Vagina (tissue), 2 donors: ENCODE measurements at places on chromosomes 3 and 15.

DNA sequence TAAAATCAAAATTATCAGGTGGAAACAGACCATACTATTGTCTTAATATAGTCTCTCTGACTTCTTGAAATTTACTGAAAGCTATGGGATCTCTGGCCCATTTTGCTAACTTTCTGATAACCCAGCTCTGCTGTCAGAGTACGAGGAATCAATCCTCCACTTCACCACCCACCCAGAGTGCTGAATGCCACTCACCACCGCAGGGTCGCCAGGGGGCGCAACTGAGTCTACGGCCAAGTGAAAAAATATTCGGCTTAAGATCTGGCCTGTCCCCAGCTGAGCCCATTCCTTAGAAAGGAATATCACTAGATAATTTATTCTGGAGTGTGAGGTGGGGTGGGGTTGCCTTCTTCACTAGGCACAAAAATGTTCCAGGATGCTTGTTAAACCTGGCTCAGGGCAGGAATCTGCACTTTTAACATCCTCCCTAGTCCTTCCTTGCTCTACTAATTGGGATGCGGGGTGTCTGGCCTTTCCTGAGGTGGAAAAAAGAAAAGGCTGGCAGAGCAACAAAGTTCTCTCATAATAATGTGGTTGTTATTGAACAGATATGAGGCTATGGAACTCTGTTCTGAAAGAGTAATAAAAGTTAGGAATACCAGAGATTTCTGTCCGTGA lies 520.6 kb downstream of the MFSD1 start:
- H3K27me3 ChIP-seq, result no peaks in the 10 kb centered on the region
- no peaks in the 10 kb centered on the region for H3K36me3 ChIP-seq
- H3K27ac ChIP-seq, result no peak overlapping the region
- no peaks in the 10 kb centered on the region for H3K4me1 ChIP-seq
- DNase-seq, result no peak

GRCh38 chr15:66592505-66593218 lies 26.9 kb upstream of the LCTL start:
- no peak overlapping the region for H3K4me3 ChIP-seq
- H3K36me3 ChIP-seq, result no peaks in the 10 kb centered on the region
- no peaks in the 10 kb centered on the region for H3K4me1 ChIP-seq
- no peaks in the 10 kb centered on the region for H3K27me3 ChIP-seq

GRCh38 chr15:78956937-78957336 lies 12.1 kb upstream of the CTSH start:
- H3K36me3 ChIP-seq, result no peaks in the 10 kb centered on the region
- DNase-seq, result no peak
- H3K27ac ChIP-seq, result no peak overlapping the region
- no peaks in the 10 kb centered on the region for H3K27me3 ChIP-seq
- no peak overlapping the region for H3K4me3 ChIP-seq

DNA sequence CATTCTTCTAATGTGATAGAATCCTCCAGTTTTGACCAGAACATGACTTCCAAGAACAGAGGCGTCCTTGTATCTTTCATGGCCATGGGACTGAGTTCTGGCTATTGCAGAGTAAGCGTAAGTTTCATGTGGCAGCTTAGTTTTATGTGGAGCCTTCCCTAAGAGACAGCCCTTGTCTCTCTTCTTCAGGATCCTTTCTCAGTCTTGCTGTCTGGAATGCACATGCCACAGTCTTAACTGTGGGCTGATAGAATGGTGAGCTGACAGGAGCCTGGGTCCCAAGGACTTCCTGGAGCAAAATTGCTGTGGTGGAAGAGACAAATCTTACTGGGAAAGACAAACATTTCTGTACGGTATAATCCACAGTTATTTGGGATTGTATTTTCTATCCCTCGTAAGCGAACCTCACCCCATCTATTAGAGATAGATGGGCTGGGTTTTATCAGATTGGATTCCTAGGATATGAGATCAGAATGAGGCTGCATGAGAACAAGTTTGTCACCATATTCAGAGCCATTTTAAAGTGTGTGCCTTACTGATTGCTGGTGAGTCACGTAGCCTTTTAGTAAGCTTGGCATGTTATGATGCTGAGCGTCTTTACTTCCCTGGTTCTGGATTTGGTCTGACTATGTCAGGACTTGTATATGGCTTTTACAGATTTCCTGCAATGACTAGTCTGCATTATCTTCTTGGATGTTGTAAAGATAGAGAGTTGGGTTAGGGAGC lies 32.8 kb downstream of the CDIN1 start:
- H3K4me1 ChIP-seq, result peaks cover 9% of the 10 kb centered on the region
- no peak overlapping the region for H3K4me3 ChIP-seq
- H3K27me3 ChIP-seq, result no peaks in the 10 kb centered on the region
- no peaks in the 10 kb centered on the region for H3K36me3 ChIP-seq
- H3K27ac ChIP-seq, result no peak overlapping the region
- DNase-seq, result no peak

DNA sequence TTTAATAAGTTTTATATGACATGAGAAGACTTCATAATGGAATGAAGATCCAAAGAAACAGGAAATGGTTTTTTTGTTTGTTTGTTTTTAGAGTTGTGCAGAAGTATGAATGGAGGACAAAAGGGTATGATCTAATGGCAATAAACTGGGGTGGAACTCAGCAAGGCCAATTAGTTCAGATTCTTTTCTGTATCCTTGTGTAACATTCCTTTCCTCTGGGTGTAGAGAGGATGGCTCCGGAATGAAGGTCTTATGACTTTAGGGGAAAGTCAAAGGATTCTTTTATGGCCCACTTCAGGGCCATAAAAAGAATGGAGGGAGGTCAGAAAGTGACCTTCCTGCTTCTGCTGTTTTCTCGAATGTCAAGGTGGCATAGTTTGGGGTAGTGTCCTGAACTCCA lies 152.6 kb downstream of the DPH6 start:
- no peak overlapping the region for H3K4me3 ChIP-seq
- H3K27me3 ChIP-seq, result no peaks in the 10 kb centered on the region
- no peak for DNase-seq
- no peaks in the 10 kb centered on the region for H3K36me3 ChIP-seq

GRCh38 chr3:138440596-138440995 lies 6.2 kb downstream of the ESYT3 start:
- no peak overlapping the region for H3K4me3 ChIP-seq
- no peak overlapping the region for H3K27ac ChIP-seq
- H3K4me1 ChIP-seq, result peaks cover 4% of the 10 kb centered on the region
- no peaks in the 10 kb centered on the region for H3K27me3 ChIP-seq
- no peaks in the 10 kb centered on the region for H3K36me3 ChIP-seq

DNA sequence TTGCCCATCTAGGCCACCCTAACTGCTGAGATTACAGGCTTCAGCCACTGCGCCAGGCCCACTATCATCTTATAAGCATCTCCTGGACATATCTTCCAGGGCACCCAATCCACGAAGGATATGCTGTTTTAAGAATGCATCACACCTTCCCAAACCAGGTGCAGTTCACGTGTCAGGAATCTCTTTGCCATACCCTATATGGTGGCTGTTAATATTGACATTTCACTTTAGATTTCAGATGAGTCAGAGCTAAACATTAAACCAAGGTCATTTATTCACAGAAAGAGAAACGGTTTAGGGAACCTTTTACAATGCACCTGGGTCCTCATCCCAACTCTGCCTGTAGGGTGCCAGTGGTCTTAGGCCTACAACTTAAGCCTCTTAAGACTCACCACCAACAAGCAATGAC lies 85.7 kb downstream of the TBL1XR1 start:
- H3K4me3 ChIP-seq, result no peak overlapping the region
- H3K27ac ChIP-seq, result no peak overlapping the region
- no peaks in the 10 kb centered on the region for H3K27me3 ChIP-seq
- H3K4me1 ChIP-seq, result peaks cover 38% of the 10 kb centered on the region

- peaks cover 13% of the 10 kb centered on the region for H3K4me1 ChIP-seq
- H3K36me3 ChIP-seq, result no peaks in the 10 kb centered on the region
- H3K27me3 ChIP-seq, result no peaks in the 10 kb centered on the region
- peak overlapping the region; percentile 39 for H3K27ac ChIP-seq
Observed at GRCh38 chr3:186772701-186773417, 10.5 kb upstream of the EIF4A2 start.

DNA sequence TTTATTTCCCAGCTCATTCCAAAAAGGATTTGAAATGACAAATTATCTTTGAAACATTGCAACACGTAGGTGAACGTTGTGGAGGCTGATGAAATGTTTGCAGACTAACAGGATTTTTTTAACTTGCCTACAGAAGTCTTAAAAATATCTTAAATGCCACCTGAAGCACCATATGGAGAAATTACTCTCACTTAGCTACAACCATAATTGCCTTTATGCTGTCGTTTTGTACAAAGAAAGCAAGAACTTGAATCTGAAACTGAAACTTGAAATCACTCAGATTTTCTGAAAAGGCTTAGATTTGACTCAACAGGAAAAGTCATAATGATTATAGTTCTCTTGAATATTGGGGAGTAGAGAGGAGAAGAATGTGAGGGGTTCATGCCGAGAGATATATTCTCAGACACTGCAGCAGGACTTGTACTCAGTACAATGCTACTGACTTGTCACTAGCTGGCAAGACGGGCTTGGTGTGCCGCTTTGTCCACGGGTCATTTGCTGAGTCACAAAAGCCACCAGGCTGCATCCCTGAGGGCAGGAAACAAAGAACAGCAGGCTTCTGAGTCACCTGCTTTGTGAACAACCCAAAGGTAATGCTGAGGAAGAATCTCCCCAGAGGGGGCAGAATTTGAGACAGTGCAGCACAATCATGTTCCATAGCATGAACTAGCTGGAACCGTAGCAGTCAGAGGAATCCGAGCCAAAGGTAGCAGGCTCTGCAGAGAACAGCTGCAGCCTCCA lies 7.1 kb upstream of the FMN1 start:
- no peaks in the 10 kb centered on the region for H3K27me3 ChIP-seq
- H3K36me3 ChIP-seq, result no peaks in the 10 kb centered on the region
- DNase-seq, result no peak
- H3K4me1 ChIP-seq, result no peaks in the 10 kb centered on the region
- no peak overlapping the region for H3K27ac ChIP-seq

DNA sequence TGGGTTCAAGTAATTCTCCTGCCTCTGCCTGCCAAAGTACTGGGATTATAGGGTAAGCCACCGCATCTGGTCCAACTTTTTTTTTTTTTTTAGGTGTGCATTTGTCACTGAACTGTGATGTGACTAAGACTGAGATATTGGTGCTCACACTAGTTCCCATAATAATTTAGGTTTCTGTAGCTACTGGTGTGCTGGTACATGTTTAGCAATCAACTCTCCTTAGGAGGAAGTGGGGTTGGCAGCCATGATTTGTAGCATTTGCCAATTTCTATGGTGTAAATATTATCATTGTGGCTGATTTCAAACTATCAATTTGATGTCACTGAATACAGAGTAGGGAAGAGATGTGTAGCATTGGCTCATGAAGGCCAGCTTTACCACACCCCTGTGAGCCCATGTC lies 372.7 kb downstream of the EDEM1 start:
- H3K4me1 ChIP-seq, result no peaks in the 10 kb centered on the region
- H3K4me3 ChIP-seq, result no peak overlapping the region
- H3K27ac ChIP-seq, result no peak overlapping the region
- H3K36me3 ChIP-seq, result no peaks in the 10 kb centered on the region

- peaks cover 52% of the 10 kb centered on the region for H3K36me3 ChIP-seq
- peaks cover 11% of the 10 kb centered on the region for H3K4me1 ChIP-seq
- no peaks in the 10 kb centered on the region for H3K27me3 ChIP-seq
- no peak overlapping the region for H3K27ac ChIP-seq
- DNase-seq, result peak; percentile 72
Observed at GRCh38 chr15:28111543-28111942, 12.4 kb upstream of the OCA2 start.

- H3K27me3 ChIP-seq, result no peaks in the 10 kb centered on the region
- H3K4me1 ChIP-seq, result peaks cover 40% of the 10 kb centered on the region
- H3K36me3 ChIP-seq, result peaks cover 3% of the 10 kb centered on the region
- no peak overlapping the region for H3K27ac ChIP-seq
- no peak overlapping the region for H3K4me3 ChIP-seq
Observed at GRCh38 chr3:185661772-185662171, 75.7 kb downstream of the SENP2 start.

DNA sequence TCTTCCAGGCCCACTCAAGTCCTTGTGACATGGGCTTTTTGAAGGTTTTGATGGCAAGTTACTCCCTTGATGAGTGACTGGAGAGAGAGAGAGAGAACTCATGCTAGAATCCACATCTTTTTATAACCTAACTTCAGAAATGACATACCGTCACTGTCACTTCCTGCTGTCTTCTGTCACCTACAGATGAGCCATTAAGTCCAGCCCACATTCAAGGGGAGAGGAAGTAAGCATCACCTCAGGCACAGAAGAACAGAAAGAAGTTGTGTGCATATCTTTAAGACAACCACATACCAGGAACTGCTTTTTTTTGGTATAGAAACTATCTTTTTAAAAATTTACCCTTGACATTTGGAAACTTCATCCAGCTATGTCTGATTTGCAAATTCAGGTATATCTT lies 16.6 kb upstream of the TXNRD3 start:
- no peak overlapping the region for H3K4me3 ChIP-seq
- H3K27ac ChIP-seq, result no peak overlapping the region
- H3K36me3 ChIP-seq, result no peaks in the 10 kb centered on the region
- DNase-seq, result no peak

GRCh38 chr3:170644711-170645110 lies 58.8 kb upstream of the SLC7A14 start:
- H3K4me3 ChIP-seq, result no peak overlapping the region
- no peaks in the 10 kb centered on the region for H3K27me3 ChIP-seq
- no peak for DNase-seq
- H3K27ac ChIP-seq, result no peak overlapping the region

GRCh38 chr15:82132742-82133141 lies 86.9 kb upstream of the MEX3B start:
- no peaks in the 10 kb centered on the region for H3K27me3 ChIP-seq
- peaks cover 9% of the 10 kb centered on the region for H3K4me1 ChIP-seq
- no peak overlapping the region for H3K27ac ChIP-seq
- no peak for DNase-seq
- peaks cover 7% of the 10 kb centered on the region for H3K36me3 ChIP-seq
- H3K4me3 ChIP-seq, result no peak overlapping the region

- H3K4me3 ChIP-seq, result no peak overlapping the region
- no peaks in the 10 kb centered on the region for H3K27me3 ChIP-seq
- DNase-seq, result no peak
- H3K4me1 ChIP-seq, result no peaks in the 10 kb centered on the region
Observed at GRCh38 chr3:32095431-32095830, 11.0 kb upstream of the GPD1L start.

GRCh38 chr3:16432714-16433113 lies 80.8 kb downstream of the RFTN1 start:
- DNase-seq, result no peak
- no peaks in the 10 kb centered on the region for H3K36me3 ChIP-seq
- no peak overlapping the region for H3K27ac ChIP-seq
- no peaks in the 10 kb centered on the region for H3K27me3 ChIP-seq
